ENCODE measurements at places on chromosomes 12 and 14. TPM values are rescaled to one million over a fixed set of nuclear protein-coding genes. Genes with fewer than 3 reads are reported as not detected.

GRCh38 chr14:68464711-68465110, 328.2 kb downstream of the ZFP36L1 start:
- no peak for DNase-seq

SCAF11 gene
- total RNA-seq = 212 TPM

PPP4R4 gene
- 6.3 TPM for total RNA-seq

DNA sequence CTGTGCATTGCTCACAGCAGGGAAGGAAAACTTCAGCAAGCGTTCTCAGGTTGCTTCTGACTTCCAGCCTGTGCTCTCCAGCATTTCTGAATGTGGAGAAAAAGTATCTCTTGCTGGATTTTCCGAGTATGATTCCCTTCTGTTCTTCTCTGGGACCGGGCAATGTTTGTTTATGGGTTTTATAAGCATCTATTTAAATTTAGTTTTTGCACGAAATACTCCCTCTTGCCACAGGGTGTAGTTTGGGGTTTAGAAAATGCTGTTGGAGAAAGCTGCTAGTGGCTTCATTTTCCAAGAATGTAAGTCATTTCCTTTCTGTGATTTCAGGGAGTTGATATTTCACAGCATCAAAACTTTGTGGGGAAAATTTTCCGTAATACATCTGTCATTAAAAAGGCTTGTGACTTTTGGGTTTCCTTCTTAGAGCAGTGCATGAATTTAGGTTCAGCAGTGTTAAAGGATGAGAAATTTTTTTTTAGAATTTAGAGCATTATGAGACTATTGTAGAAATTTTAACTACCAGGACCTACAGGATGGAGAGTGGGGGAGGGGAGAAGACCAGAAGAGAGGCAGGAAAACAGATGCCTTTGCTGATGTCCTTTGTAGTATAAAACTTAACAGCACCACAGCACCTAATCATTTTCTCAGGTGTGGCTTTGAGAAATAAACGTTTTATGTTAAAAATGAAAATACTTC, 1.5 kb downstream of the FRMD6 start:
- no peak for DNase-seq

- DNase-seq = peak; percentile 29
Observed at GRCh38 chr12:118136559-118137003, 657 bp downstream of the PEBP1 start.

- no peak for DNase-seq
Observed at GRCh38 chr14:101861464-101861863, 100.0 kb downstream of the PPP2R5C start.

- DNase-seq = no peak
Observed at GRCh38 chr14:63766611-63767010, 38.7 kb upstream of the SGPP1 start.
